ENCODE measurements at places on chromosomes 1 and 21. TPM values are rescaled to one million over a fixed set of nuclear protein-coding genes. Genes with fewer than 3 reads are reported as not detected.

Gene FNDC5
- total RNA-seq: not detected

Gene S100A3
- total RNA-seq: 2.1 TPM

Gene SH3BP5L
- total RNA-seq: 20.2 TPM

Gene RHOU
- 0.36 TPM for total RNA-seq

Gene UMODL1
- total RNA-seq: 0.07 TPM

Gene LMOD1
- not detected for total RNA-seq

Gene BROX
- total RNA-seq: 55.4 TPM

Gene NBPF4
- total RNA-seq: 0.14 TPM

Gene UBASH3A
- not detected for total RNA-seq

Gene TDRD10
- total RNA-seq: not detected

Gene ELF3
- 23.2 TPM for total RNA-seq

Gene ZFP69B
- total RNA-seq: 4.4 TPM

Gene ERICH3
- not detected for total RNA-seq

Gene OBSCN
- 50.3 TPM for total RNA-seq

Gene IL12RB2
- 1.0 TPM for total RNA-seq

Gene C8A
- total RNA-seq: not detected

Gene RNPC3
- 5.4 TPM for total RNA-seq

Gene KRTAP19-1
- not detected for total RNA-seq

Gene FBLIM1
- 96.7 TPM for total RNA-seq

Gene TMOD4
- total RNA-seq: not detected

Gene SORT1
- total RNA-seq: 28.4 TPM

Gene ZSWIM5
- total RNA-seq: 0.14 TPM

Gene KCNJ9
- total RNA-seq: under 0.01 TPM

Gene LSM10
- total RNA-seq: 14.5 TPM

Gene CD1B
- total RNA-seq: not detected

Gene POMGNT1
- 57.4 TPM for total RNA-seq

Gene UROD
- 94.7 TPM for total RNA-seq

Gene RIPPLY3
- total RNA-seq: under 0.01 TPM

Gene EXO1
- total RNA-seq: 0.36 TPM

Gene CFHR3
- total RNA-seq: not detected

Gene PLPPR4
- total RNA-seq: not detected

Gene FCN3
- not detected for total RNA-seq

Gene FOXD3
- total RNA-seq: not detected

Gene RGS13
- not detected for total RNA-seq

Gene SLC16A1
- 167 TPM for total RNA-seq

Gene GPATCH4
- total RNA-seq: 31.4 TPM

Gene FCAMR
- not detected for total RNA-seq

Gene OR10Z1
- not detected for total RNA-seq

Gene KRTAP6-1
- total RNA-seq: not detected

Gene LCE1C
- total RNA-seq: not detected

Gene MEGF6
- total RNA-seq: 3.1 TPM

Gene TNFRSF18
- total RNA-seq: 0.34 TPM

Gene GBP4
- 0.36 TPM for total RNA-seq

Gene NT5C1A
- not detected for total RNA-seq

Gene ANKRD34A
- total RNA-seq: under 0.01 TPM

Measured in nasal cavity respiratory epithelium epithelial cell of viscerocranial mucosa (primary cell).